ENCODE measurements at places on chromosomes 1 and 21.
A peak's percentile ranks its signal among the peaks of the same experiment; 100 is the strongest.

DNA sequence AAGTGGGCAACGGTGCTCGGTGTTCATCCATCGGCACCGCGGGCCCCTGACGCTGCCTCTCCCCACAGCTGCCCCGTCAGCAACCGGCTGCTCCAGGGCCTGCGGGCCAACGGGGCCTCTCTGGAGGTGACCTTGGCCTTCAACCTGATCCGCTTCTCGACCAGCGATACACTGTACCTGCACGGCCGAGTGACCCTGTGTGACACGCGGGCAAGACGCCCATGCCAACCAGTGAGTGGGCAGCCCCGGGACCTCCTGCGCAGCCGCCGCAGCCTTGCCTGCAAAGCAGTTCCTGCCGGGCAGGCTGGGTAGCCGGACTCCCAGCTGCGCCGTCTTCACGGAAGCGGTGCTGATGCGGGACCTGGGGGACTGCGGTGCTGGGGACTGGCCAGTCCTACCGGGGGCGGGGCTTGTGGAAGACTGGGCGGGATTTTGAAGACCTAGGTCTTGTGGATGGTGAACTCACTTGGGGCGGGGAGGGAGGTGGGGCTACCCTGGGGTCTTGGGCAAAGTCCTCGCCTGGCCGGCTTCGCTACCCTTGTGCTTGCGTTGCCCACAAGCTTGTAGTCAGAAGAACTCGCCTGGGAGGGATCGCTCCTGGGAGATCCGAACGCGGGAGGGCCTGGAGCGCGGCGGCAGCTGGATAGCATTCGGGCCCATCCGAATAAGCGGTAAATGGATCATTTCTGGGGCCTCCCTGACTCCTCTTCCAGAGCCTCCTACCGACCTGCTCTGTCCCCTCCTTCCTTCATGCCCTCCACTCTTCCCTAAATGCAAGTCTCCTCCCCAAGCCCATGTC, 8.8 kb upstream of the CEP85 start:
- DNase-seq: peak; percentile 99

- no peak for DNase-seq
Measured at GRCh38 chr1:80047791-80048190, 1041.3 kb upstream of the ADGRL4 start.

DNA sequence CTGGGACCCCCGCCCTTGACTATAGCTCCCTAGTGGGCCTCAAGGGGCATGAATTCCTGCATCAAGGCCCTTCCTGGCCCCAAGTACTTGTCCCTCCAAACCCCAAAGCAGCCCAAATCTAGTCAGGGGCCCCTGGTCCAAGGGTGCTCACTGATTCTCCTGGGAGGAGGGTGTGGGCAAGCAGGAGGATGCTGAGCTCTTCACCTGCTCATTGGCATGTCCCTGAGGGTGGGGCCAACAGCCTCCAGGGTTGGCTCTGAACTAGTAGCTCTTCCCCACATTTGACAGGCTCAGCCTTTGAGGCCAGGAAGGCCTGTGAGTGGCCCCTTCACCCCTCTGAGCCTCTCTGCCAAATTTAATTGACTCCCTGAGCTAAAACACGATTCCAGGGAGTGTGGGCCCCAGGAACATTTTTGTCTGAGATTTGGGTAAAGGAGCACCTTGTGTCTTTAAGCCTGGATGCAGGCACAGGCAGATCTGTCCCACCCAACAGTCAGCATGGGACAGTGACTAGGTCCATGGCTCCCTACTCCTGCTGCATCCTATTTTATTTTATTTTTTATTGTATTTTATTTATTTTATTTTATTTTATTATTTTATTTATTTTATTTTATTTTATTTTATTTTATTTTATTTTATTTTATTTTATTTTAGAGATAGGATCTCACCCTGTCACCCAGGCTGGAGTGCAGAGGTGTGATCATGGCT, 11.0 kb upstream of the WNT9A start:
- DNase-seq: no peak

DNA sequence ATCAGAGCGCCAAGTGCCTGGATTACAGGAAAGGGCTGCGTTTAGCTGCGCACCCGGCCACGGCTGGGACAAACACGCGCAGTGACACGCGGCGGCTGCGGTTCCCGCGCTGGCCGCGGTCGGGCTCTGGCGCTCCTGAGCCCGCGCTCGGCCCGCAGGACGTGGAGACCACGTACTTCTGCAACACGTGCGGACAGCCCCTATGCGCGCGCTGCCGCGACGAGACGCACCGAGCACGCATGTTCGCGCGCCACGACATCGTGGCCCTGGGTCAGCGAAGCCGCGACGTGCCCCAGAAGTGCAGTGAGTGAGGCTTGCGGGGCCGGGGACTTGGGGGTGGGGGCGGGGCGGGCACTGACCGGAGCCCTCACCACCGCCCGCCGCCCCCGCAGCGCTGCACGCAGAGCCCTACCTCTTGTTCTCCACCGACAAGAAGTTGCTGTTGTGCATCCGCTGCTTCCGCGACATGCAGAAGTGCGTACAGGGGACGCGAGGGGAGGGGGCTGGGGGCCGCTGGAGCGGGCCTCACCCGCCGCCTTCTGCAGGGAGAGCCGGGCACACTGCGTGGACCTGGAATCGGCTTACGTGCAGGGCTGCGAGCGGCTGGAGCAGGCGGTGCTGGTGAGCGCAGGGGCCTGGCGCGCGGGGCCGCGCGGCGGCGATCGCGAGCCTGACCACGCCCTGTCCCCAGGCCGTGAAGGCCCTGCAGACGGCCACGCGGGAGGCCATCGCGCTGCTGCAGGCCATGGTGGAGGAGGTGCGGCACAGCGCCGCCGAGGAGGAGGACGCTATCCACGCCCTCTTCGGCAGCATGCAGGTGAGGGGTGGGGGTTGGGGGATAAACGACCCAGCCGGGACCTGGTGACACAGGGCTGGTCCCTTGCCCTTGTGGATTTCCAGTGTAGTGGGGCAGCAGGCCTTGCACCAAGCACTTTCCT, 3.1 kb downstream of the RNF207 start:
- peak; percentile 61 for DNase-seq

DNA sequence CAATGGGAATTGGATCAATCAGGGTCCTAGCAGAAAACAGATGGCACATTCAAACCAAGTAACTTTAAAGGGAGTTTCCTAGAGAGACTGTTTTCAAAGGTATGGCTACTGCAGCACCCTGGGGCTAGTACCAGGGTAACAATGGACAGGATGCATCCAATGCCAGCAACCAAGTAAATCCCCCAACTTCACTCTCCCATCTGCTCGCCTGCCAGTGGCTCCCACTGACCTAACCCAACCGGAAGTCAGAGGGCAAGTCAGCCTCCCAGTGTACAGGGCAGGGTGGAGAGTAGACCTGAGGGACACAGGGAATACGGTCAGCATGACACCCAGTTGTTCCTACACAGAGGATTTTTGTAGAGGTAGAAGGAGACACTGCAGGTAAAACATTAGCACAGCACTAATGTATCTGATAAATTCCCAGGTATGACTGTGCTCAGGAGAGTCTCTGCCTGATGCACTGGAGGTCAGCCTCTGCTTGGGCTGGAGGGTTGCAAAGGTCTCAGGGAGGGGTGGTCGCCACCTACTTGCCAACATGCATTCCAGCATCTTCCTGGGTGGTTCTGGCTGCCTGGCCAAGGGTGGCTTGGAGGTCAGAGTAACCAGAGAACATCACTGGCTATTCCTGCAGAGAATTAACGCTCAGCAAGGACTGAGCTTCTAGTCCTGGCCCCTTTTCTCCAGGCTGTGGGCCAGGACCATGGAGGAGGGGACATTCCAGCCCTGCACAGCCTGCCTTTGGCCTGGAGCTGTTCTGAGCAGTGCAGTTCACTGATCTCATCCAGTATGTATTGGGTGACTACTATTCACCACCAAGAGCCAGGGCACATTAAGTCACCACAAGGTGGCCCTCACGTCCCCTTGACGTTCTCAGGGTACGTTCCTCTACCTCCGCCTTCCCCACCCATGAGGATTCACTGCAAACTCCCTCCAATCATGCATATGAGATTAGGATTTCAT, 5.1 kb upstream of the GJA4 start:
- peak; percentile 60 for DNase-seq

- no peak for DNase-seq
Measured at GRCh38 chr1:230085178-230085515, 18.1 kb downstream of the GALNT2 start.

DNA sequence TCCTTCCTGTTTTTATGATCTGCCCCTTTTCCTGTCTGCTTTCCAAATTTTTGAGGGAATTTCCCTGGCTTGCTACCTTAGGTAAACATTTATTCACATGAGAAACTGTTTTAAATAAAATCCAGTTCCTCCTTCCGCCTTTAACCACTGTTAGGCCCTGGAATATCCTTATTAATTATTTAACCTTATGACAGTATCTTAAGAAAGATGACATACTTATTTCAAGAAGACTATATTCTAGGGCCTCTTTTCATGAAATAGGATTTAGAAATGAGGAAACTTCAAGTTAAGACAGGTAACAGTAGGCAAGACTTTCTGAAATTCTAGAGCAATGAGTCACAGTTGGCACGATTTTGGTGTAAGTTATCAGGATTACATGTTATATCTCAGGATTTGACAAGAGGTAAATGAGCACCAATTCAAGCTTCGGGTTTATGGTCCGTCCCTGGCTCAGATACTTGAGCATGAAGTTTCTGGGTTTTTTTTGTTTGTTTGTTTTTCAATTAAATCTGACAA, 2.0 kb upstream of the TNFSF18 start:
- no peak for DNase-seq

DNA sequence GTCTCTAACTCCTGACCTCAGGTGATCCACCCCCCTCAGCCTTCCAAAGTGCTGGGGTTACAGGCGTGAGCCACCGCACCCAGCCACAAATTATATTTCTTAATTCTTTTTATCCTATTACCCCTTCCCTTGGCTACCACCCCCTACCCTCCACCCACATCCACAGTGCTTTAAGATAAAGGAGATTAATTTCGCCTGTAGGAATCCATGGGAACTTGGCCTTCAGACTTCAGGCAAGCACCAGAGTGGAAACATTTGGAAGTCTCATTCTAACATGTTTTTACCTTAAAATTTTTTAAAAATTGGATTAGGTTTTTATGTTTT, 10.4 kb downstream of the CNST start:
- DNase-seq: no peak

GRCh38 chr1:2530513-2531361, 674 bp upstream of the HES5 start:
- no peak for DNase-seq

GRCh38 chr1:221913351-221913892, 171.5 kb upstream of the DUSP10 start:
- DNase-seq: no peak

DNA sequence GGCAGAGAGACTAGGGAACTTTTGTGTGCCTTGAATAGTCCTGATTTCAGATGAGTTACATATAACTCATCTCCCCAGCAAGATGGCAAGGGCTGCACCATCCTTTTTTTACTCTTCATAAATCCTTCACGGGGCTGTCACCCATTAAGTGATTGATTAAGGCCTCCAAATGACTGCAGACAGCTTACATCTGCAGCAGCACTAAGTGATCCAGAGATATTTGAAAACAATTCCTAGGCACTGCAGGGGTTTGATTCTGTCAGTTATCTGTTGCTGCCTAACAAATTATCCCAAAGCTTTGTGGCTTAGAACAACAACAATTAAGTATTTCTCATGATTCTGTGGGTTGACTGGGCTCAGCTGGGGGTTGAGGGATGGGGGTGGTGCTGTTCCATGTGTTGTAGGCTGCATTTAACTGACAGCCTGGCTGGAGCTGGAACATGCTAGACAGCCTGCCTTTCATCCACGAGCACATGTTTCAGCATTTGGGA, 19.3 kb downstream of the TEX38 start:
- DNase-seq: no peak

GRCh38 chr1:68231627-68232288, 565 bp downstream of the WLS start:
- peak; percentile 41 for DNase-seq

DNA sequence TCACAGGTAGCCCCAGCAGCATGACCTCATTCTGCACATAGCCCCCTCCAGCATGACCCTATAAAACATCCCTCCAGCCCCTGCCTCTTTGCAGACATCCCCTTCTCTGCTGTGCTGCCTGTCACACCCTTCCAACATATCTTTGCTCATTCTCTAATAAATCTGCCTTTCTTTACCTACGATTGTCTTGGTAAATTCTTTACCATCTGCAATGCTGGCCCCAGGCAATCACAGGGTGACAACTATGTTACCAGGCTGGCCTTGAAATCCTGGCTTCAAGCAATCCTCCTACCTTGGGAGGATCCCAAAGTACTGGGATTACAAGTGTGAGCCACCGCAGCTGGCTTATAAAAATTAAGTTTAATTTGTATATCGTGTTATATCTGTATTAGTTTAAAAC, 134.5 kb downstream of the VAV3 start:
- no peak for DNase-seq

- DNase-seq: no peak
Measured at GRCh38 chr1:102852613-102853012, 255.7 kb downstream of the COL11A1 start.

GRCh38 chr1:201649761-201650622, 111.1 kb downstream of the NAV1 start:
- peak; percentile 88 for DNase-seq

- peak; percentile 16 for DNase-seq
Measured at GRCh38 chr1:225468270-225469020, 40.6 kb upstream of the LBR start.

Data from H9 (cell line).